EH (cell line): ENCODE measurements at places on chromosomes 4 and X.

DNA sequence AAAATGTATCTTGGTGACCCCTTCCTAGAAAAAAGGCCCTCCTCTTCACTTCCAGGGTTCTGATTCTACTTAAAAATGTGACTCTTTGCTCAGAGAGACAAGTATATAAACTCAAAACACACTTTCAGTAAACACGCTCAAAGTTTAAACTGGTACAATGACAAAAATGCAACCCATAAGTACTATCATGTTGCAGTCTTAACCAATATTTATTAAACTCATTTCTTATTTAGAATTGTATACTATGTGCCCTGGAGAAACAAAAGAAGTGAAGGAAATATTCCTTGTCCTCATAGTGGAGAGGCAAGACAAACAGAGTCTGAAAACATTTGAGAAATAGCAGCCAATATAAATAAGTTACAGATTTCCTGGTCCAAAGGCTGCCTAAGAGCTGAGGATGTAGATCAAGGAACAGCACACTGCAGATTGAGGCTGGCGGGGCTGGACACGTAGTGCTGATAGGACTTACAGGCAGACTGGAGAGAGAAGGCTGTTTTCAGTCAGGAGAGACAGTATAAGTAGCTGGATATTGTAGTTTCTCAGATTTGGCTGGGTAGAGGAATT lies 39.1 kb upstream of the ANXA3 start:
- DNase-seq: peak; percentile 19

DNA sequence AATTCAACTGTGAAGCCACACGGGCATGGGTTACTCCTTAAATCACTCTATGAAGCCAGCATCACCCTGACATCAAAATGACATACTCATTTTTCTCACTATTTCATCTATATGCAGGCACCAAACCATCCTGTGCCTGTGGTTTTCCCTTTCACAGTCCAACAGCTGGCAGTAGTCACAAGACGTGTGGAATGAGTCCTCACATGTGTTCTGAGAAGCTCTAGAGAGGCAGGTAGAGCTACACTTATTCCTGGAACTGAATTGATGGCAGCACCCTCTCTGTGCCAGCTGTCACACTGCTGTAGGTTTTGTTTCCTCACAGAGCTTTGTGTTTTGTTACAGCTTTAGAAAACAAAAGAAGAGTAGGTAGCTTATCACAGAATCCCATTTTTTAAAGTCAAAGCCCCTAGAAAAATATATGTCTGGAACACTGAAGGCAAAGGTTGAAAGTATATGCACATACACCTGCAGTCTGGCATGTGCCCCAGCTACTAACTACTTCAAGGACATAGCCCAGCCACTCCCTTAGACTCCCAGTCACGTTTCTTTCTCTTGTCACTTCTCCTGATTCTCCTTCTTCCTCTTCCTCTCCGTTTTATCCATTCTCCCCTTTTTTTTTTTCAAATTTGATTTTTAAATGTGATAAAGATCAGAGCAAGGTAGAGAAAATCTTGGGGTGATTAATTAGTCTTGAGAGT lies 107.1 kb downstream of the ANXA10 start:
- DNase-seq: no peak

DNA sequence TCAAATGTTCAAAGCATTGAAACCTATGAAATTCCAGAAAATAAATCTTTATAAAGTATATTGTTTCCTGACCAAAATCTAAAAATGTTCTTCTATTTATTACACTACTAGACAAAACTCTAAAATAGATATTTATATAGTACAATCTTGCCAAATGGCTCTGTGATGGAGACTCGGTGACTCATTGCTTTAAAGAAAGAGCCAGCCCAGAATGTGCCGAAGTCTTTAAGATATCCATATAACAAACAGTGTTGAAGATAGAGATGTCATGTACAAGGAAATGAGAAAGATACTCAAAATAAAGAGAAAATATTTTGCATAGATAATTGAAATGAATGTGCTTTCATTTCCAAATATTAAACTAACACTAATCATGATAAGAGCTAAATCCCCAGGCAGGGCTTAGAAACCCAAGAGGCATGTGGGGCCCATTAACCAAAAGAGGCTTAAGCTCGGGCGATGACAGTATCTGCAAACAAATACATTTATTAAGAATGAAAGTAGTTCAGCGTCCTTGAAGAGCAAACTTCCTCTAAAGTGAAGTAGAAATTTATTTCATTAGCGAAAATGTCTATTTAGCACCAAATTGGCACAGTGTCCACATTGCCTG lies 102.1 kb upstream of the FAM9B start:
- DNase-seq: peak; percentile 46

- peak; percentile 41 for DNase-seq
These were observed 78.8 kb upstream of the BCOR start for GRCh38 chrX:40176351-40177116.

DNA sequence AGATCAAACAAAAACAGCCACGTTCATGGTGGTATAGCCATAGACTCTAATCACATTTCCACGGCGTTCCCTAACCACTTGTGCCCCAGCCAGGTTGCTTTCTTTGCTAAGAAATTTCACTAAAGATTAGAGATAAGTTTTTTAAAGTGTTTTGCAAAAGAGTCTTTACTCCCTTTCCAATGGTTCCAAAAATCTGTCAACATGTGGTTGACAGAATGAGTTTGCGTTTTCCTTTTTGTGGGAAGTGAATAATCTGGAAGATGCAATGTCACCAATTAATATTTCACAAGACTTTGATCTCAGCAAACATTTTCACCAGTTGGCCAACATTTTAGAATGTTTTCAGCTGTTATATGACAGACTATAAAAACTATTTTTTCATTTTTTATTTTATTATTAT lies 35.3 kb downstream of the CXCL1 start:
- no peak for DNase-seq

DNA sequence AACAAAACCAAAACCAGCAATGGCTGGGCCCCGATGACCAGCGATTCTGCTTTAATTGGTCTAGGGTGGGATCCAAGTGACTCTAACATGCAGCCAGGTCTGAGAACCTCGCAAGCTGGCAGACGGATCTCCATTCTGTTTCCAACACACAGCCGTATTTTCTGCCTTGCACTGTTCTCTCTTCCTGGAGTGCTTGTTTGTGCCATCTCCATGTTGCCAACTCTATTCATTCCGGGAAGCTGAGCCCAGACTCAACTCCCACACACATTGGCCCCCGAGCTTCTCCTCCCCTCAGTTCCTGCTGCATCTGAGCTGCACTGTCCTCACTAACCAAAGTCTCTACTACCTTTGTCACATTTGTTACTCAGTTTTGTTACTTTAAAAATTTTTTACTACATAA lies 35.6 kb downstream of the GEMIN8 start:
- DNase-seq: no peak

DNA sequence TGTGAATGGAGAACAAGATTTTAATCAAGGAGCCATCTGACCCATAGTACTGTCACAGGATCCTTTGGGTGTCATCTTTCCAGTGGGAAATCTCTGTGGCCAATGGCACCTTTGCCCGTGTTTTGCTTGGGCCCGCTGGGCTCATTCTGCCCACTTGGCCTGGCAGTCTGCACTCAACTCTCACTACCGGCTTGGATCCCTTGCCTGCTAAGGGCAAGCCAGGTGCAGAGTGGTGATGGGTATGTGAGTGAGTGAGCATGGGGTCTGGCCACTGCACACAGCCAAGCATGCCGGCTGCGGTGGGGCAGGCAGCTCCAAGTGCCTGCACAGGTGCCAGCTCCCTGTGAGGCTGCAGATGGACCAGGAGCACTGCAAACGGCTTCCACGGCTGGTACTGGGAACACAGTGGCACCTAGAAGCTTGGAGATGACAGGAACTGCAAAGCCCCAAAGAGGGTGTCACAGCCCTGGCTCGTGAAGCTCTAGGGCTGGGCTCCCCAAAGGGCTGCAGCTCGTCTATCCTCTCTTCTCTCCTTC lies 454.5 kb downstream of the TMA16 start:
- DNase-seq: no peak

- DNase-seq: peak; percentile 90
These were observed 197.2 kb downstream of the PDGFC start for GRCh38 chr4:156774422-156774821.

GRCh38 chrX:98506907-98507306 lies 1623.2 kb downstream of the RPA4 start:
- DNase-seq: no peak

DNA sequence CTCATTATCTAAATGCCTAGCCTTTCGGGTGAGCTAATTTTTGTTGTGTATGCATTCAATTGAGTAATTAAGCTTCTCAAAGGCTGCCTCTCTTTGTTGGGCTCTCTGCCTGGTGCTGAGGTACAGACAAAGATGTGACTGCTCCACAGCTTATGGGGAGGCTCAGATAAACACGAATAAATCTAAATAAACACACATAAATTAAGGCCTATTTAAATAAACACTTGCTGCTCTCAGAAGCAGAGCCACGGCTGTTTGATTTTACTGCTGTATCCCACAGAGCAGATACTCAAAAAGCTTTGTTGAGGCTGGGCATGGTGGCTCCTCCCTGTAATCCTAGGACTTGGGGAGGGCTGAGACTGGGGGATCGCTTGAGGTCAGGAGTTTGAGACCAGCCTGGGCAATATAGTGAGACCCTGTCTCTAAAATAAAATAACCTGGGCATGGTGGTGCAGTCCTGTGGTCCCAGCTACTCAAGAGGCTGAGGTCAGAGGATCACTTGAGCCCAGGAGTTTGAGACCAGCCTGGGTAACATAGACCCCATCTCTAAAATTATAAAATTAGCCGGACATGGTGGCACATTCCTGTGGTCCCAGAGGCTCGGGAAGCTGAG lies 8.4 kb upstream of the CD99 start:
- no peak for DNase-seq

DNA sequence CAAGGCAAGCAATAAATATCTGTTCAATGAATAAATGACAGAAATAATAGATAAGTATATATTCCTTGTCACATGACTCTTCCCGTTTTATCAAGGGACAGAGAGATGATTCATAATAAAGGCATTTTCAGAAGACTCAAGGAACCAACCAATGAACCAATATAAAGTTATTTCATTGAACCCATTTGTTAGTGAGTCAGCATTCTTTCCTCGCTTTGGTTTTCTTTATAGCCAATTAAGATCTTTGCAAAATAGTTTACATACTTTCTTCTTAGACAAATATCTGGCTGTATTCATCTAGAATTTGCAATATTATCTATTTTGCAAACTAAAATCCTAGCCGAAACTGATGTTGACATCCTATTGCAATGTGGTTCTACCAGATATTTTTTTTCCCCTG lies 269.4 kb downstream of the IL15 start:
- peak; percentile 96 for DNase-seq

- DNase-seq: no peak
These were observed 69.4 kb downstream of the STX18 start for GRCh38 chr4:4472344-4472958.

- peak; percentile 0 for DNase-seq
These were observed 81.3 kb downstream of the HMGN5 start for GRCh38 chrX:81120258-81120935.

- DNase-seq: no peak
These were observed 166.6 kb downstream of the LDB2 start for GRCh38 chr4:16731776-16732380.

- DNase-seq: peak; percentile 6
These were observed 14.8 kb upstream of the PAQR3 start for GRCh38 chr4:78953769-78954666.

DNA sequence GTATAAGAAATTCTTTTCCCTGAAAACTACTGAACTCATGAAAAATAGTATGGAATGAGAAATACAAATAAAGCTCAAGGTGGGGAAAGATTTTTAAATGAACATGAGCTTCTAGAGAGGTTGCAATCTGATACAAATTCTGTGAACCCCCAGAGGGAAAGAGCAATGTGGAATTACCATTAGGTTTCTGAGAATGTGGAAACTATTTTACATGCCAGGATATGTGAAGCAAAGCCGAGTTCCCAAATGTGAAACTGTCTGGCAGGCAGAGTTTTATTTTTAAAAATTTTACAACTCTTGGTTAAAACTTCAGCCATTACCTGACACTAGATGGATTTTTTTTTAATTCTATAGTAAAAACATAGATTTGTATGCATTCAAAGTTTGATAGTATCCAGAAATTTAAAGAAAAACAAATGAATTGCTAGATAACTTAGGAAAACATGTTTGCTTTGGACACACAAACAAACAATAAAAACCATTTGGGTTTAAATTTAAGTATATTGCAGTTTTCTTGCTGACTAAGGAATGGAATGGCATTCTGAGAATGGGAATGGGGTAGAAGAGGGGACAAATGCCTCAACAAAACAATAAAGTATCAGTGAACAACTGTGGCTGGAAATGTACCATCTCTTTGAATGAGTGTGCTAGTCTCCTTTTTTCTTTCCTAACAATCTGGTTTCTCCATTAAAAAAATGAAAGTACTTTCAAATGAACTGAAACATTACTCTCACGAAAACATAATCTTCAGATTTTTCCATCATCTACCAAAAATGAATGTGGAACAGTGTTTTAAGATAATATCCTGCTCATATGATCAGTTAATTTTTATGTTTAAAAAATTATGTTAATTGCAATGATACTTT lies 99.6 kb downstream of the PCDH18 start:
- peak; percentile 9 for DNase-seq

DNA sequence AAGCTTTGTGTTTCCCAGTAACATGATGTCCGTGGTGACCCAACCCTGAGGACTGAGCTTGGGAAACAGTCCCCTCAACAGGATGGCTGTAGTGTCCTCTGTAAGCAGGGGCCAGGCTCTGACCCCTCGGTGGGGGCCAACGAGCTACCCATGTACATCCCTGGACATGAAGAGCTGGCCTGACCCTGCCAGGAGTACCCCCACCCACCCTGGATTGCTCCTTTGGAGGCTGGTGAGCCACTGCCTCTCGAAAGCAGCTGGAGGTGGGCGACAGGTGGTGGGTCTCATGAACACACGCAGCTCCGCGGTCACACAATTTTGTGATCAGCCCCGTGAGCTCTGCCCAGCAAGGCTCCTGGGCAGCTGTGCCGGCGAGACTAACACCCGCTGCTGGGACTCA lies 33.5 kb downstream of the NSG1 start:
- no peak for DNase-seq

DNA sequence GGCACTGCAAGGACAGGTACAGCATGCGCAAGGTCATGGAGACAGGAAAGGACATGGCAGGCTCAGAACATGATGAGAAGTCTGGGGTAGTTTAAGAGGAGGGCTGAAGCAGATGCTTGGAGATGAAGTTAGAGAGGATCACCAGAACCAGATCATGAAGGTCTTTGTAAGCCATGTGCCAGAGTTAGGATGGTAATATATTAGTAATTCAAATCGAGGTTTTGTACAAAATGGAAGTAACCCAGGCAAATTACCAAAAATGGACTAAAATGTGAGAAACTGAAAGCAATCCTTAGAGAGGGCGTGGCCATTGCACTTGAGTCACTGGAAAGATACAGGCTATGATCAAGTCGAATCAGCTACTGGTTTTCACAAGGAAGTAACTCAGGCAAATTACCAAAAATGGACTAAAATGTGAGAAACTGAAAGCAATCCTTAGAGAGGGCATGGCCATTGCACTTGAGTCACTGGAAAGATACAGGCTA lies 13.5 kb downstream of the RXFP1 start:
- DNase-seq: peak; percentile 87

DNA sequence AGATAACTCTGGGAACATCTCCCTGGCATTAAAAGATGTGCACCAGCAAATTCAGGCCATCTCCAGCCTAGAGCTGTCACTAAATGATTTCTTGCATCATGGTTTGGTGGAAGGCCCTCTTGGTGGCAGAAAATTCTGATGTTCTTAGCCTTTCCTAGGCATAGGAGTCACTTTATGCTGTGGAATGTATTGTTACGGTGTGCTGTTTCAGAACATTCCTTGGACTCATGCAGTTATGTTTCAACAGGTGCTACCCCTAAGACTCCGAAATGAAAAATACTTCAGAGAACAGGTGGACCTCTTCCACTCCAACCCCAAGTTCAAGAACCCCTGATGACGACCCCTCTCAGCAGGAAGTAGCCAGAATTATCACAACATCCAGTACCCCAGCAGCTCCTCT lies 20.3 kb upstream of the PAPSS1 start:
- DNase-seq: peak; percentile 43
